ENCODE measurements at places on chromosomes 6 and 20.

GRCh38 chr6:3421791-3422434, 34.9 kb downstream of the SLC22A23 start:
- no peak for DNase-seq

GRCh38 chr20:39910536-39910935, 778.5 kb downstream of the MAFB start:
- no peak for DNase-seq

- DNase-seq: no peak
Observed at GRCh38 chr20:25408170-25408547, 686 bp downstream of the GINS1 start.

- DNase-seq: peak; percentile 53
Observed at GRCh38 chr20:36408219-36408618, 102.1 kb downstream of the DLGAP4 start.

GRCh38 chr20:63963784-63964301, 5.9 kb downstream of the ZNF512B start:
- no peak for DNase-seq

- no peak for DNase-seq
Observed at GRCh38 chr20:22590662-22591061, 6.3 kb upstream of the FOXA2 start.

- no peak for DNase-seq
Observed at GRCh38 chr6:35675871-35676459, 12.8 kb downstream of the FKBP5 start.

GRCh38 chr6:26140254-26140966, 53.2 kb downstream of the HFE start:
- DNase-seq: no peak

- DNase-seq: no peak
Observed at GRCh38 chr6:18509871-18510643, 122.9 kb downstream of the RNF144B start.

Data from mucosa of descending colon (tissue), 3 donors.